ENCODE measurements at places on chromosomes 7 and 10.

DNA sequence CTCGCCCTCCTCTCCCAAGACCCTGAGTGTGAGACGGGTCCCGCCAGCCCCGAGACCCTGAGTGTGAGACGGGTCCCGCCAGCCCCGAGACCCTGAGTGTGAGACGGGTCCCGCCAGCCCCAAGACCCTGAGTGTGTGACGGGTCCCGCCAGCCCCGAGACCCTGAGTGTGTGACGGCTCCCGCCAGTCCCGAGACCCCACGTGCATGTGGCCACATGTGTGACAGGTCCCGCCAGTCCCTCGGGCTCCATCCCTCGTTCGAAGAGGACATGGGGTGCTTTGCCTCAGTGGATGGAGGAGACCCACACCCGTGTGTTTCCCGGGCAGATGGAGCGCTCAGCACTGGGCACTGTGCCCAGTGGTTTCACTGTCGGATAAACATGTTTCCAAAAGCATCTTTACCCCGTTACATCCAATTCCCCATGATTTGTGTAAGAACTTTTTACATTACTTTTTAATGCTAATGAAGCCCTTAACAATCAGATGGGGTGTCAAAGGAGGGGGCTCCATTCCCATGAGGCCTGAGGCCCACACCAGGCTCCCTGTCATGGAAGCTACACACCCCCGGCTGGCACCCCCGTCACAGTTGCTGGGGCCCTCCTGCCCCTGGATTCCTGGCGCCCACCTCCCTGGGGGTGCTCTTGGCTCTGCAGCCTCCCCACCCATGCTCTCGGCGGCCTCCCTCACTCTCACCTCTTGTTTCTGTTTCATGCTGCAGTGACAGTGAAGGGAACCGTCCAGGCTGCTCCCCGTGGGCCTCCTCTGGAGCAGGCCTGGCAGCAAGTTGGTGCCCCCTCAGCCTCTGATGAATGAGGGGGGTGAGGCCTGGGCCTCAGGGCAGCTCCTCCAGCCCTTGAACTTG lies 48.5 kb upstream of the CFAP46 start:
- DNase-seq, result no peak

- peak; percentile 54 for DNase-seq
Observed at GRCh38 chr10:68594405-68594804, 34.3 kb downstream of the TET1 start.

GRCh38 chr7:36192053-36192824 lies 39.2 kb downstream of the EEPD1 start:
- no peak for DNase-seq

GRCh38 chr7:97307521-97308108 lies 190.1 kb downstream of the SDHAF3 start:
- no peak for DNase-seq

- peak; percentile 99 for DNase-seq
Observed at GRCh38 chr7:127651556-127652332, at the start of gene SND1. Gene SND1 (plus strand): TSS chr7:127652194. CDS start chr7:127652374, 180 bp downstream.

- DNase-seq, result no peak
Observed at GRCh38 chr7:111140091-111140865, 49.4 kb downstream of the LRRN3 start.

- DNase-seq, result no peak
Observed at GRCh38 chr10:63464402-63465292, 1.1 kb downstream of the JMJD1C start.

DNA sequence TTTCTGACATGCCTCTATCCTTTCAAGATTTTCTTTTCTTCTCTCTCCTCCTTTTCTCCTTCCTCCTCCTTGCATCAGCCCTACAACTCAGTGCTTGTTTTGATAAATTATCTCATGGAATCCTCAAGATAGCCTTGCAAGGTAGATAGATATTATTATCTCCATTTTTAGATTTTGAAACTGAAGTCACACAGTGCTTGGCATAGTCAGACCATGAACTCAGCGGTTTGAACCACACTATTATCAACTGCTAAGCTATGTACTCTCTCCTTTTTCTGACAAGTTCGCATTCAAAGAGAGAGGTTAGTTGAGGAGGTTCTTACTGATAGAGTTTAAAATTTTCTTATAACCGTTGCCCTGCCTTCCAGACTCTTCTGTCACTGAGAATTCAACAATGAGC lies 79.1 kb downstream of the SUGCT start:
- no peak for DNase-seq

GRCh38 chr7:90411510-90411909 lies 8.2 kb downstream of the CLDN12 start:
- peak; percentile 42 for DNase-seq

DNA sequence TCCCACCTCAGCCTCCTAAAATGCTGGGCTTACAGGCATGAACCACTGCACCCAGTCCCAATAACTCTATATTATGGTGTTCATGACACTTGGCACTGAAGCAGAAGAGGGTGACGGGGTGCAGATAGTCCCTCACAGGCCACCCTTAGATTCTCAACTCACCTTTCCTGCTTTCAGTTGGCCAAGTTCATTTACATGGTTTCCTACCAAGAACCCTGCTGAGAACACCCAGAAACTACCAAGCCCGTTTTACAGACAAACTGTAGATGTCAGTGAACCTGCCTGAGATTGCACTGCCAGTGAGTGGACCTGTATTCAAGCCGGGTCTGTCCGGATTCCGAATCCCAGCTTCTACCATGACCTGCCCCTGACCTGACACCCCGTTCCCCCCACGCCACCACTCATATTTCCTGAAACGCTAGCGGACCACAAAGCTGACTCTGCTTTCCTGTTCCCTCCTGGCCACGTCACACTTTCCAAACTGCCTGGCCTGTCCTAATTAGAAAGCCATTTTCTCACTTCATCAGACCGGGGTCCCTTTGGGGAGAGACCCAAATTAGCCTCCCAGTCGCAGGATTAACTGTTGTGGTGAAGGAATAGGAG lies 17.3 kb downstream of the GRID2IP start:
- DNase-seq, result no peak

DNA sequence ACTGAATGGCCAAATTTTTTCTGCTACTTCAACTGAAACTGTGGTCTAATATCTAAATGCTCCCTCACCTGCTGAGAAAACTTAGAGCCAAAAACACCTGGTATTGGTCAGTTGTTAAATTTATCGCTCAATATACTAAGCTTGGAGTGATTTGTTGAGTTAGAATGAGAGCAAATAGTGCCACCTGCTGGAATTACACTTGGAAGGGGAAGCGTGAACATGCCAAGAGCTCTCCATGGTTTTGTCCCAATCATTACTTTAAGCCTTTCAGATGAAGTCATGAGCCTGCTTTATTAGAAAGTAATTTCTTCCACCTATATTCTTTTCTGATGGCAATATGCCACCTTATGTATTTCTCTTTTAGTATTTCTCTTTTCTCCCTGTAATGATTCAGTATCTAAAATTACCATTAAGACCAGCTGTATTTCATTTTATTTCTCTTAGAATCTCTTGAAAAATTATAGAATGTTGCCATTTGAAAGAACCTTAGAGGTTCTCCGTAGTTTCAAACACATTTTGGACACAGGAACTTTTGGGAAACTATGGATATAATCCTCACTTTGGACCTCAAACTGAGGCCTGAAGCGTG lies 447.8 kb upstream of the C7orf33 start:
- DNase-seq, result peak; percentile 38

GRCh38 chr7:28001896-28002295 lies 178.7 kb downstream of the JAZF1 start:
- DNase-seq, result no peak

- DNase-seq, result no peak
Observed at GRCh38 chr10:116719804-116720203, 22.6 kb downstream of the HSPA12A start.

- no peak for DNase-seq
Observed at GRCh38 chr10:392705-393037, 257.4 kb downstream of the ZMYND11 start.

DNA sequence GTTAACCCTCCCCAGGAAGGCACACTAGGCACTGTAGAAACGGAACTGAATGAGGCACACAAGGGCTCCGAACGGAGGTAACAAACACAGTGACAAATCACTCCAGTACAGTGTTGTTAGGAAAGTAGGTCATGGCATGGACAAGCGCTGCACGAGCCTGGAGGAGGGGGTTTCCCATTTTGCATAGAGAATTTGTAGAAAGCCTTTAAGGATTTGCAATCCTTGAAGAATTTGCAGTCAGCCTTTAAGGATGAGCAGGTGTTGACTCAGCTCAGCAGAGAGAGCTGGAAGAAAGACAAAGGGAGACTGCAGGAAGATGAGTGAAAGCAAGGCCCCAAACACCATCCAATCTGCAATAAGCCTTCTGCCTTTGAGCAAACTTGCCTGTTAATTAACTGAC lies 51.1 kb upstream of the PPP1R3C start:
- DNase-seq, result peak; percentile 61

DNA sequence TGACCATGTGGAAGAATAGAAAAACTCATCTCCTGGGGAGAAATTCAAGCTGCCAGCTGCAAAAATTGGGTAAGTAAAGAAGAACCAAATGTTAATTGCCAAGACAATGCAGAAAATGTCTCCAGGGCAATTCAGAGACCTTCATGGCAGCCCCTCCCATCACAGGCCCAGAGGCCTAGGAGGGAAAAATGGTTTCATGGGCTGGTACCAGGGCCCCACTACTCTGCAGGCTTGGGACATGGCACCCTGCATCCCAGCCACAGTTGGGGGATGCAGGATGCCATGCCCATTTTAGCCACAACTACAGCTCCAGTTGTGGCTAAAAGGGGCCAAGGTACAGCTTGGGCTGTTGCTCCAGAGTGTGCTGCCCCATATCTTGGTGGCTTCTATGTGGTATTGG lies 20.9 kb upstream of the MKLN1 start:
- no peak for DNase-seq

DNA sequence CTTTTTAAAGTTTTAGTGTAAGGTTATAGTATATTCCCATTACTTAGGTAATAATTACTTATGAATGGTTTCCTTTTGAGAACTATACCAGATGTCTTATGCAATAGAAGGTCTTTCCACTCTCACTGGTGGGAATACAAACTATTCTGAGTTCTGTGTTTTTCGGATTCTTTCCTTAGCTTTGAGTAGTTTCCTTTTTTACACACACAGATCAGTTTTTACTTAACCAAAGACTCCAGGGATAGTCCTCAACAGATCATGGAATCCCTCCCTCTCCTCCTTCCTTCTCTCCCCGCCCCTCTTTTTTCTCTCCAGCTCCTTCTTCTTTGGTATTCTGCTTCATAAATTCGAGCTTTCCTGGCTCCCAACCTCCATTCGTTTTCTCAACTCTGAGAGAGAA lies 13.3 kb downstream of the COPG2 start:
- no peak for DNase-seq

GRCh38 chr7:30251708-30252329 lies 32.6 kb upstream of the ZNRF2 start:
- no peak for DNase-seq

- peak; percentile 94 for DNase-seq
Observed at GRCh38 chr10:13949844-13950542, 363.2 kb downstream of the PRPF18 start.

- no peak for DNase-seq
Observed at GRCh38 chr7:104288137-104288536, 40.3 kb upstream of the LHFPL3 start.

- DNase-seq, result no peak
Observed at GRCh38 chr10:33263453-33263852, 71.0 kb downstream of the NRP1 start.

All from Caki2 (cell line).